ENCODE measurements at places on chromosomes 6 and 20.

- H3K36me3 ChIP-seq: no peaks in the 10 kb centered on the region
- H3K4me3 ChIP-seq: no peak overlapping the region
- H3K27me3 ChIP-seq: no peaks in the 10 kb centered on the region
- H3K4me1 ChIP-seq: no peaks in the 10 kb centered on the region
Measured at GRCh38 chr20:7015257-7015656, 247.8 kb downstream of the BMP2 start.

- H3K27me3 ChIP-seq: no peaks in the 10 kb centered on the region
- H3K4me3 ChIP-seq: no peak overlapping the region
- no peaks in the 10 kb centered on the region for H3K4me1 ChIP-seq
- H3K36me3 ChIP-seq: no peaks in the 10 kb centered on the region
- H3K27ac ChIP-seq: no peak overlapping the region
- no peak for DNase-seq
Measured at GRCh38 chr6:98463038-98464000, 371.1 kb upstream of the POU3F2 start.

DNA sequence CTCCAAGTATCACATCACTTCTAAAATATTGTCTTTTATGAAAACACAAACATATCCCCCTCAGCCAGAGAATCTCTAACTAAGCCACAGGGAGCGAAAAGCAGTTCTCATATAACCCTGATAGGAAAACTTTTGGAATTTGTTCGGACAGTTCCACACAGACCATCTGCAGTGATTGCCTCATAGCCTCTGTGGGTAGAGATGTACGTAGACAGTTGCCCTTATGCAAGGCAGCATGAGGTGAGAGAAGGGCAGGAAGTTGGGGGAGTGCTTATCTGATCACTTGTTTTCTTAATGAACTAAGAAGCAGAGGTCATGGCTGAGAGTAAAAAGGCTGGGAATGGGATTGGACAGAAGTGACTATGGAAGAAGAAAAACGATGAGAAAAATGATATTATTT lies 39.6 kb downstream of the SLC23A2 start:
- peak overlapping the region; percentile 57 for H3K27ac ChIP-seq
- DNase-seq: no peak
- peaks cover 36% of the 10 kb centered on the region for H3K4me1 ChIP-seq
- no peaks in the 10 kb centered on the region for H3K27me3 ChIP-seq
- no peak overlapping the region for H3K4me3 ChIP-seq

DNA sequence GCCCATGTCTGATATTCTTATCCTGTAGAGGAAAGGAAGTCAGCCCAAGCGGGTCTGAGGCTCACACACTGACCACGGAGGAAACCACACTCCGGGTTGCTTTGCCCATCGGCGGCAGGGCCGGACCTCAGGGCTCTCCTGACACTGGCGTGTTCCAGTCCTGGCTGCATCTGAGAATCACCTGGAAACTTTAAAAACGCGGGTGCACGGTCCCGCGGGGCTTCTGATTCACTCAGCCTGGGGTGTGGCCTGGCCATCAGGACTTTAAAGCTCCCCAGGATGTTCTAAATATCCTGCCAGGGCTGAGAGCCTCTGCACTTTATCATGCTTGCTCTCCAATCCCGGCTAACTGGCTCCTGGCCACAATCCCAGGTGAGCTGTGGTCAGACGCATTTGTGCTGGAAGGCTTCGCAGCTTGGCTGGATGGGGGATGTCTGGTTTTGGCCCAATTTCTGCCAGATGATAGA lies 47.7 kb upstream of the DACT2 start:
- DNase-seq: no peak
- H3K4me3 ChIP-seq: no peak overlapping the region
- H3K36me3 ChIP-seq: no peaks in the 10 kb centered on the region
- peaks cover 3% of the 10 kb centered on the region for H3K27me3 ChIP-seq
- no peaks in the 10 kb centered on the region for H3K4me1 ChIP-seq

- no peaks in the 10 kb centered on the region for H3K27me3 ChIP-seq
- no peaks in the 10 kb centered on the region for H3K36me3 ChIP-seq
- H3K27ac ChIP-seq: no peak overlapping the region
- H3K4me1 ChIP-seq: no peaks in the 10 kb centered on the region
- H3K4me3 ChIP-seq: no peak overlapping the region
Measured at GRCh38 chr6:116922853-116923548, 46.0 kb downstream of the RFX6 start.

GRCh38 chr6:33577106-33577535 lies 3.0 kb downstream of the BAK1 start:
- peak overlapping the region; percentile 84 for H3K4me3 ChIP-seq
- peaks cover 32% of the 10 kb centered on the region for H3K4me1 ChIP-seq
- H3K27ac ChIP-seq: peak overlapping the region; percentile 92
- H3K27me3 ChIP-seq: no peaks in the 10 kb centered on the region

All from naive B cell (primary cell).